ENCODE measurements at places on chromosomes 5 and 9.

- no peak for DNase-seq
Measured at GRCh38 chr5:8581047-8581446, 712.1 kb downstream of the MTRR start.

GRCh38 chr5:38443390-38443789 lies 113.1 kb downstream of the LIFR start:
- DNase-seq, result no peak

GRCh38 chr5:56278335-56278753 lies 45.2 kb upstream of the ANKRD55 start:
- DNase-seq, result no peak

DNA sequence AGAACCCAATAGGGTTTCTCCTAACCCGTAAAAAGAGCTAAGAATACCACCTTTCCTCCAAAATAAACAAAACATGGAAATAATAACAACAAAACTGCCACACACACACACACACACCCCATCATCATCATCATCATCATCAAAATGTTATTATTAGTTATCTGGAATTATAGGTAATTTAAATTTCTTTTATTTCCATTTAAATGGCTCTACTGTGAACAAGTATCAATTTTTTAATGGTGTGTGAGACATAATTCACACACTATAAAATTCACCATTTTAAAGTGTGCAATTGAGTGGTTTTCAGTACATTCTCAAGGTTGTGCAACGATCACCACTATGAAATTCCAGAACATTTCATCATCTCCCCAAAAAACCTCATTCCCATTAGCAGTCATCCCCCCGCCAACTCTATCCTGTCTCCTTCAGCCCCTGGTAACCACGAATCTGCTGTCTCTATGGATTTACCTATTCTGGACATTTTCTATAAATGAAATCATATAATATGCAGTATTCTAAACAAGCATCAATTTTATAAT lies 172.7 kb downstream of the ROR2 start:
- DNase-seq, result no peak

GRCh38 chr5:139395844-139396640 lies 1.1 kb upstream of the PROB1 start:
- no peak for DNase-seq

DNA sequence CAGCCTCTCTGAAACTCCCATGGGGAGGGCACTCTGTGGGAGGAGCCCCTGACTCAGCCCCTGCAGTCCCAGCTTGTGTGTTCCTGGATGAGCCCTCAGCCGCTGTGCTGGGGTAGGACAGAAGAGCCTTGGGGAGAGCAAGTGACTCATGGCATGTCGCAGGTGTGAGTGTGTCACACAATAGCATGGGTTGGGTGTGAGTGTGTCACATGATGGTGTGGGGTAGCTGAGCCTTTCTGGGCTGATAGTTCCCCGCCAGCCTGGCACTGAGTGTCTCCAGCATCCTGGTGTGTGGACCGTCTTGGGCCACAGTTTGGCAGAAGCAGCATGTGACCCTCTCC lies 83.4 kb downstream of the PHF2 start:
- no peak for DNase-seq

GRCh38 chr5:65037831-65038815 lies 269.4 kb downstream of the CWC27 start:
- no peak for DNase-seq

GRCh38 chr5:171445644-171446516 lies 26.4 kb downstream of the FGF18 start:
- DNase-seq, result no peak

DNA sequence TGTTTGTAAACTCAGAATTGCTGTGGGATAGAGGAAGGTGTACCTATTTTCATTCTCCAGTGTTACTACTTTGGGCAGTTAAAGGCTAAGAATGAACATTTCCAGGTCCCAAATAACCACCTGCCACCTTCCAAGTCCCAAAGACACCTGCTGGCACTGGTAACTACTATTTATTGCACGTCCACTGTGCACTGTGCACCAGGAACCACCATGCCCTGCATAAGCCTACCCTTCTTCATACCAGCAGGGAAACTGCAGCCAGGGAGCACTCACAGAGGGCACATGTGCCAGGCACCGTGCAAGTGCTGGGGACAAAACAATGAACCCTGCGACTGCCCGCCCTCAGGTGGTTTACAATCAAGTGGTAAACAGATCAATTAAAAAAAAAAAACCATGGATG lies 34.9 kb downstream of the RAPGEF1 start:
- DNase-seq, result no peak

DNA sequence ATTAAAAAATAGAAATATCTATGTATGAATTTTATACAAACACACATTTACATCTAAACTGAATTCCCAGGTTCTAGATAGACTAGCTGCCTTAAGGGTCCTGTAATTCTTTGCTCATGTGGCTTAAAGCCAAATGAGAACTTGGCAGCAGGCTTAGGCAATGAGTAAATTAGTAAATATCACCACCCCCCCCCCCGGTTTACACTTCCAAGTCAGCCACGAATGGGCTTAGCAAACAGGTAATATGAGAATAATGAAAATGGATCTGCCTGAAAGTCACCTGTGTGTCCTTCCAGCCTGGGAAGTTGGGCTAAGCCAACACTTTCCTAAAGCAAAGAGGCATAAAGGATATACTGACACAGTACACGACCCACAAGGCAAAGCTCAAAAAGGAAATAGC lies 108.6 kb downstream of the KLHL3 start:
- DNase-seq, result no peak

- no peak for DNase-seq
Measured at GRCh38 chr9:105662184-105663104, at the start of gene TAL2. Gene TAL2 (plus strand): TSS chr9:105662457. CDS start chr9:105662497, 40 bp downstream.

- DNase-seq, result no peak
Measured at GRCh38 chr9:34992376-34992951, 2.9 kb downstream of the DNAJB5 start.

Measured in NK-92 treated with Interleukin-12 subunit alpha and Interleukin-12 subunit beta, amount 100 ng/mL, for 24 hours (cell line).